ENCODE measurements at places on chromosomes 2 and 18.

DNA sequence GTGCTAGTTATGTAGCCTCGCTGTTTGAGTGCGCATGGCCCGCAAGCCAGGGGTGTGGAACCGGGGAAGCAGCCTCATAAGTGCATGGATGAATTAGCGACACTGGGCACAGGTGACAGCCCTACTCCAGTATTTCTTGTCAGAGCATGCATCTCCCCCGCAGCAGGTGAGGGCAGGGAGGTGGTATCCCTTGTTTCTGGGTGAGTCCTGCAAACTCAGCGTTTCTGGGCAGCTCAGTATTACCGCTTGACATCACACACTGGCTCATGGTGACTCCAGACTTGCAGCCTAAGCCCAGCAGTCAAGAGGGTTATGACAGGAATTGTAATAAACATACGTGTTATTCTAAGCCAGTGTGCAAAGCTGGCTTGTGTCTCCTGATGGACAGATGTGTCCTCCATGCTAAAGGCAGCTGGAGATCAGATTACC lies 2.5 kb downstream of the CABLES1 start:
- no peak for DNase-seq

GRCh38 chr2:9895669-9896590 lies 52.7 kb downstream of the TAF1B start:
- no peak for DNase-seq

DNA sequence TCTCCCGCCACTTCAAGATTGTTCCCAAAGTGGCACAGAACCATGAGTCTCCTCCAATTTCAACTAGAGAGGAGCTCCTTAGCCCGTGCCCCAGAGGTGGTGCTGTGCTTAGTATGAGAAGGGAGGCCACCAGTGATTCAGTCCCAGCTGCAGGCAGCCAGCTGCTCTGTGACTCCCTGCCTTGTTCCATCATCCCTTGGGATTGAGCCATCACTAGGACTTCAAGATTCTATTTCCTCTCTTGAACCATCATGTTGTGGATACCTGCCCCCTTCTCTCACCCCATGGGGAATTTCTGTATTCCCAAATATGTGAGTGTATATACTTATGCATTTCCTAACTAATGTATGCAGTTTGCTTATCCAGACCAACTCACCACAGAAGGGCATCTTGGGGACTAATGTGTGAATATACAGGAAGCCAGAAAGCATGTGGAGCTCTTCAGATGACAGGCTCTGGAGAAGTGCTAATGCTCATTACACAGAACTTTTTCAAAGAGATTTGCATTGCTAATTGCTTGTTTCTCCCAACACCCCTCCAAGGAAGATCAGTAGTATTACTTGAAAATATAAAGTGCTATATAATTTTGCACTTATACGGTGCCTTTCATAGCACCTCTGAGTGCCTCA lies 111.0 kb upstream of the MAP3K20 start:
- DNase-seq, result no peak

DNA sequence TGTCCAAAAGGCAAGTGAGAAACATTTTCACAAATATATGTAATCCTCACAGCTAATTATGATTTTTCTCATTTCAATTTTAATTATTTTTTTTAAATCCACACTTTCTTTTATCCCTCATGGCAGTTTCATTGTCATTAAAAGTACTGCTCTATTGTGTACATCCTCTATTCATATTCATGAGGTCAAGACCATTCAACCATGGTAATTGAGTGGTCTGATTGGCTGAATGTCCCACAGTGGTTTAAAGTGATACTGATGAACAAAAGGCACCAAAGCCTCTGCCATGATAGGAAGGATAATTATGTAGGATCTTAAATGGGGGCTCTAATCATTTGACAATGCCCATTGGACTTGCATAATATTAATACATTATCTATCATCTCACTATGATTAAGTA lies 108.4 kb upstream of the EPHA4 start:
- no peak for DNase-seq

GRCh38 chr2:16204886-16205620 lies 264.7 kb downstream of the MYCN start:
- DNase-seq, result no peak

DNA sequence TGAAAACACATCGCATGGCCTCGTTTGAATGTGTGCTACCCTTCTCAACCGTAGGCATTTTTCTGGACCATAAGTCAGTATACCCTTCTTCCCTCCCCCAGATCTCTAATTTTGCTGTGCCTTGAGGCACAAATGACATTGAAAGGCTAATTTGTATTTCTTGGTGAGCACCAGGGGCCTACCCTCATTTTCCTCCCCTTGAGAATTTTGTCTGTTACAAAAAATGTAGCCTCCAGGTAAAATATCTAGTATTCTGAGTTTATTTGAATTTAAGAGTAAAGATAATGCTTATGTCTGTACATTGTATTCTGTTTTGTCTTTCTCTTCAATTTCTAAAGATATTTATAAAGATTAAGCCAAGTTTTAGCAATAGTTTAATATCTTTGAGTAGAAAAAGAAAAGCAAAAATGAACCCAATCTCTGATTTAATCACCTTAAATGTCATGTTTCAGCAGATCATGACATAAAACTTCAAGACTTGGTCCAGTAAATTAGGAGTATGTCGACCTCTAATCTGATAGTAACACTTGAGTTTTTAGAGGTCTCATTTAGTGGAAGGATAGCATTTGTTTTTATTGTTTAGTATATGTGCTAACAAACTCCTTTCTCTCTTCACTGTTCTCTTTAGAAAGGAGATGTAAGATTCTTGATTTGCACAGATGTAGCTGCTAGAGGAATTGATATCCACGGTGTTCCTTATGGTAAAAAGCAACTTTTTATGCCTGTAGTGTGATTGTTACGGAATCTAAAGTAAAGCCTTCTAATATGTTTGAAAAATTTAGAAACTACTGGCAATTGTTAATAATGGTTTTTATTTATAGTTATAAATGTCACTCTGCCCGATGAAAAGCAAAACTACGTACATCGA lies 36.4 kb downstream of the DDX1 start:
- DNase-seq, result no peak

DNA sequence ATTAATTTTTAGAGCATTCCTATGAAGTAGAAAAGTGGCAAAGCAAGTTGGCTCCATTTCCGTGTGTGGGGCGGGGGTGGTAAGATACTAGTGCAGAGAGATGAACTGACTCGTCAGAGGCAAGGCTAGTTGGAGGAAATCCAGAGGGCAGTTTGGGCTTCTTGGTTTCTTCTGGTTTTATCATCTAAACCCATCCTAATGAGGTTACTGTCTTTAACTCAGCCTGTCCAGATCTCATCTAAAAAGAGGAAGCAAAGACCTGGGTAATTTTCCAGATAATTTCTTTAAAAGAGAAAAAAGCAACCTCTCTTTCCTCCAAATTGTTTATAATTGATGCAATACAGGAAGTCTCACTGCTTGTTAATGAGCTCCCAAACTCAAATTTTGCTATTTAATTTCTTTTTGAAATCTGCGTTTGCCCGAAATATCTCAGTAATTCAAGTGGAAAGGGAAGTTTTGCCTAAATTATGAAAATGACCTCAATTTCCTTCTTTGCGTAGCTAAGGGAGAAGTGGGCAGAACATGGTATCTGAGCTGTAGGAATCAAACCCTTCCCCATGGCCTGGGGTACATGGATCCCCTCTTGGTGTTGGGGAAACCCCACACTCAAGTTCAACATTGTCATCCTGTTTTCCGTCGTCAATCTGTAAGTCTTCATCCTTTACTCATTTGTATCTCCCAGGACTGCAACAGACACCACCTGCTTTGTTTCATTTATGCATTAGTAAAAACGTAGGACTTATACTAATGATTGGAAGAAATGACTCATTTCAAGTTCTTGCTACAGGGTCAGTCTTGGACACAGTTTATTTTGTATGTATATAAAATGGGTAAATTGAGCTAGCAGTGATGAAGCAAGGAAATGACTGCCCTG lies 89.1 kb upstream of the KLF7 start:
- no peak for DNase-seq

- no peak for DNase-seq
Measured at GRCh38 chr2:205696927-205697441, 14.7 kb downstream of the NRP2 start.

GRCh38 chr2:106280722-106281446 lies 86.8 kb upstream of the UXS1 start:
- DNase-seq, result no peak

GRCh38 chr2:236899950-236900640 lies 185.6 kb upstream of the COPS8 start:
- DNase-seq, result no peak

DNA sequence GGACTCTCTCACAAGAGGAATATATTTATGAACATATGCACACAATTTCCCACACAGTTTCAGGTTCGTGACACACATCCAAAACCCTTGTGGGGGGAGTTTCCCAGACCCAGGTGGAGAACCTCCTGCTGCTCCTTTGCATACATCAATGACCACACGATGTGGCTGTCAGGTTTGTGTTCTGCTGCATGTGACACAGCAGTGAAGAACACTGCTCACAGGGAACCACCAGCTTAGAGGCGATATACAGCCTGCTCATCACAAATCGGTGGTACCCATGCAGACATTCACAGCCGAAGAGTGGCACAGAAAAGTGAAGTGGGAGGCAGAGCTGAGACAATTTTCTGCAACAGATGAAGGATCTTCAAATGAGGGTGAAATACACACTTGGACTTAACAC lies 175.6 kb upstream of the ZFP36L2 start:
- no peak for DNase-seq

GRCh38 chr2:123644053-123644452 lies 381.0 kb upstream of the CNTNAP5 start:
- no peak for DNase-seq

DNA sequence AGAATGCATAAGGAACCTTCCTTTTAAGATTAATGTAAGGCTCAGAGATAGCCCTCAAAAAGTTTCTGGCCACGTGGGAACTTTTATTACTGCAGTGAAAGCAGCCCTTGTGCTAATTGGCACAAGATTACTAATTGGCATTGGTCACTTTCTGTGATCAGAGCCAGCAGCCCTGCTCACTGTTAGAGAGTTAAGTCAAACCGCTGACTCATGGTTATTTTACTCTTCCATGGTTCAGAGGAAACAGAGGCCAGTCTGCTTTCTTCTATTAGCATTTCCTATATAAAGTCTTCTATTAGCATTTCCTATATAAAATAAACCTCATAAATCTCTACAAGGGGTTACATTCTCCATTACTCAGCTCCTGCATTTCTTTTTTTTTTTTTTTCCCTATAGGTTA lies 1.5 kb upstream of the SLC35G4 start:
- no peak for DNase-seq

GRCh38 chr2:40199771-40200170 lies 252.1 kb downstream of the SLC8A1 start:
- no peak for DNase-seq

GRCh38 chr2:1231466-1232063 lies 181.7 kb upstream of the TPO start:
- DNase-seq, result no peak

GRCh38 chr2:75100011-75100800 lies 99.1 kb downstream of the TACR1 start:
- DNase-seq, result no peak

DNA sequence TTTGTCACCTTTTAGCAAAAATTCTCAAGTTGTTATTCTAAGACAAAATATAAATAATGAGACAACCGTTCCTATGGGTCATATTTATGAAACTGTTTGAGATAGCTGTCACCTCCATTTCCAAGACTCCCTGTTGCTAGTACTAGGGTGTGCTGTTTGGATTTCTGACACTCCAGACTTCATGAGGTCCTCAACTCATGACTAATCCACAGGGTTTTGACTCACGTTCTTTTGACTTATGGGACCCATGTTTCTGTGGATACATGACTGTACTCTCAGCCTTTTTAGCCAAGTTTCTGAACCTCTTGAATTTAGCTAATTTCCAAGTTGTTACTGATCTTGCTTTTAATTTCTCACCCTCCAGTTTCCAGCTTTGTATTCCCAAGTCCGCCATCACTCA lies 178.7 kb upstream of the FAM98A start:
- DNase-seq, result no peak

GRCh38 chr2:29053223-29053622 lies 21.1 kb downstream of the PCARE start:
- no peak for DNase-seq

- DNase-seq, result no peak
Measured at GRCh38 chr2:135473567-135473966, 57.5 kb downstream of the ZRANB3 start.

Data from activated CD4-positive, alpha-beta T cell treated with anti-CD3 and anti-CD28 coated beads for 24 hours (primary cell).